ENCODE measurements at places on chromosomes 5 and 9.

DNA sequence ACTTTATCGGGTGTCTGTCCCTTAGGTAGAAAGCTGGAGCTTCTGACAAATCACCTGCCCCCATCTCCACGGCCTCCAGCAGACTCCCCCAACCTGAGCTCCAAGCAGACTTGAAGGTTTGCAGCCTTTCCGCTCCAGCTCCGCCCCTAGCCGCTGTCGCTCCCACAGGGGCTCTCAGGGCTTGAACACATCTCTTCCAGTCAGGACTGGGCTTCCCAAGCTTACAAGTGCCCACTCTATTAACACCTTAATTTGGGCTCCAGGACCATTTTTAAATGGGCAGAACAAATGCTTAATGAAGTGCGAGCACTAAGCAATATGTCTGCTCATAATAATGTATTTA is 17.2 kb upstream of the SLC25A51 start:
- no peak for DNase-seq

GRCh38 chr9:36999728-37000333 is 34.2 kb downstream of the PAX5 start:
- no peak for DNase-seq

GRCh38 chr9:131111854-131112311 is 13.5 kb upstream of the NUP214 start:
- DNase-seq: no peak

DNA sequence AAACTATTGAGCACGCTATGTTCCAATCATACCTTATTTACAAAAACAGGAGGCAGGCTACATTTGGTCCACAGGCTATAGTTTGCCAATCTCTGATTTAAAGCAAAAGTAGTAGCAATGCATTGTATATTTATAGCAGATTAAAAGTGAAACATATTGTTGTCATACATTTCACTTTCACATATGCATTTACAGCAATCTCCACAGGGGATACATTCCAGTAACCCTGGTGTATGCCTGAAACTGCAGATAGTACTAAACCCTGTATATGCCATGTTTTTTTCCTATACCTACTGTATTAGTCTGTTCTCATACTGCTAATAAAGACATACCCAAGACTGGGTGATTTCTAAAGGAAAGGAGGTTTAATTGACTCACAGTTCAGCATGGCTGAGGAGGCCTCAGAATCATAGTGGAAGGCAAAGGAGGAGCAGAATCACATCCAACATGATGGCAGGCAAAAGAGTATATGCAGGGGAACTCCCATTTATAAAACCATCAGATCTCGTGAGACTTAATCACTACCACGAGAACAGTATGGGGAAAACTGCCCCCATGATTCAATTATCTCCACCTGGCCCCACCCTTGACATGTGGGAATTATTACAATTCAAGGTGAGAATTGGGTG is 5.9 kb upstream of the CSF1R start:
- peak; percentile 31 for DNase-seq

DNA sequence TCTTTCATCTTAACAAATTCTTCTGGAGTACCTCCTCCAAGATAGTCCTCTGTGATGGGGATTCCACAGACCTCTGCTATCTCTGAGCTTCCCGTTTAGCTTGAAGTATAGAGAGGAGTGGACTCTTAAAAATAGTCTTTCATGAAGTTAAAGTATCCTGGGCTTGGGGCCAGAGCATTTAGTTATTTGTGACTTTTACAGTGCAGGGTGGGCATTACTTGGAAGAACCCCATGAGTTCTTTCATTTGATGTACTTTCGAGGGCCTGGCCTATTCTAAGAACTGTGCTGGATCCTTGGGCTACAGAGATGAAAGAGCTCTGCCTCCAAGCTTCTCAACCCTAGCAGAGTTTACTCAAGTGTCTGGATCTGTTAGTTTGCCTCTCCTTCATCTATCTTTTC is 131.5 kb downstream of the ZSWIM6 start:
- no peak for DNase-seq

GRCh38 chr5:55903121-55903701 is 52.1 kb downstream of the IL31RA start:
- peak; percentile 87 for DNase-seq

GRCh38 chr5:169248996-169249395 is 51.9 kb downstream of the SLIT3 start:
- no peak for DNase-seq

DNA sequence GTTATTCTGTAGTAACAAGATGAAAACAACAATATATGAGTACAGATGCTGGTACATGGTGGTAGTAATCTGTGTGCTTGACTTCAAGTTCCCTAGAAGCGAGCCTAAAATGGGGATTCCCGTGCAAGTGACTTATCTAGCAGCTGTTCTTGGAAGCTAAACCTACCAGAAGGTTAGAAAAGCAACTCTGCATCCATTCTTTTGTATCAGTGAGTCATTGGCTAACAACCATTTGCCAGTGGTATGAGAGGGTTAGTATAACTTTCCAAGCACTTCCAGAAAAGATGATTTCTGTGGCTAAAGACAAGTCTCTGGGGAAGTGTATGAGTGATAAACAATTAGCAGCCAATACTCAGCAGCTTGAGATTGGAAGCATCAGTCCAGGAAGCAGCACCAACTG is 787.7 kb upstream of the CDH6 start:
- DNase-seq: no peak

DNA sequence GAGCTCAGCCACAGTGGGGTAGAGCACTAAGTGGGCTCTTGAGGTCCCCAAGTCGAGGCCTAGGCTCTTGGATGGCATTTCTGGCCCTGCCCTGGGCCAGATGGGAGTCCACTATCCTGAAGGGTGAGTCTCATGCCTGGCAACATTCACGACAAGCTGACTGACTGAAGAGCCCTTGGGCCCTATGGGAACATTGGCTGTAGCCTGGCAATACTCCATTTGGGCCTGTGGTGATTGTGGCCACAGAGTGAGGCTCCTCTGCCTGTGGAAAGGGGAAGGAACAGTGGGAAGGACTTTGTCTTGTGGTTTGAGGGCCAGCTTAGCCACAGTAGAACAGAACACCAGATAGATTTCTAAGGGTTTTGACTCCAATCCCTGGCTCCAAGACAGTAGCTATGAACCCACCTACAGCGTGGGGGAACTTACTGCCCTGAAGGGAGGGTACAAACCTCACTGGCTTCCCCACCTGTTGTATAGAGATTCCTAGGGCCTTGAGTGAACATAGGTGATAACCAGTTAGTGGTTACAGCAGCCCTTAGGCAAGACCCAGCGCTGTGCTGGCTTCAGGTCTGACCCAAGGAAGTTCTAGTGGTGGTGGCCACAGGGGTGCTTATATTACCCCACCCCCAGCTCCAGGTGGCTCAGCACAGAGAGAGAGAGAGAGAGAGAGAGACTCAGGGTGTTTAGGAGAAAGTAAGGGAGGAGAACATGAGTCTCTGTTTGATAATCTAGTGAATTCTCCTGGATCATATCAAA is 72.4 kb downstream of the KIAA0825 start:
- no peak for DNase-seq

DNA sequence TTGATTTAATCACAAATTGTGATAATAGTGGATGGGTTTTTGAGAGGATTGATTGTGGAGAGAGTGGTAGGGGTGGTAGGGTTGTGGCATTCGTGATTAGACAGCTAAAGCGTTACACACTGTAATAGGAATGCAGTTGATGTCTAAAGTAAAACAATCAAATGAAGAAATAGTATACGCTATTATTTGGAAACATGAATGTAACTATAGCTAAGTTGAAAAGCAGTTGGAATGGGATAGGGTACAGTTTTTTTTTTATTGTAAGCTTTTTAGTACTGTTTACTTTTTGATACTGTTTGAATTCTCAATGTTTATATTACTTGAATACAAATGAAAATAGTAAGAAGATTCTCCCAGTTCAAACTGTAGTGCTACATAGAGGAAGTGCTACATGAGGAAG is 51.8 kb downstream of the RANBP17 start:
- no peak for DNase-seq

GRCh38 chr9:133709015-133709611 is 29.0 kb downstream of the SARDH start:
- no peak for DNase-seq

- DNase-seq: no peak
These were observed 756.7 kb upstream of the RGMB start for GRCh38 chr5:98016771-98017170.

- DNase-seq: no peak
These were observed 26.4 kb upstream of the ARHGAP26 start for GRCh38 chr5:142743592-142744441.

DNA sequence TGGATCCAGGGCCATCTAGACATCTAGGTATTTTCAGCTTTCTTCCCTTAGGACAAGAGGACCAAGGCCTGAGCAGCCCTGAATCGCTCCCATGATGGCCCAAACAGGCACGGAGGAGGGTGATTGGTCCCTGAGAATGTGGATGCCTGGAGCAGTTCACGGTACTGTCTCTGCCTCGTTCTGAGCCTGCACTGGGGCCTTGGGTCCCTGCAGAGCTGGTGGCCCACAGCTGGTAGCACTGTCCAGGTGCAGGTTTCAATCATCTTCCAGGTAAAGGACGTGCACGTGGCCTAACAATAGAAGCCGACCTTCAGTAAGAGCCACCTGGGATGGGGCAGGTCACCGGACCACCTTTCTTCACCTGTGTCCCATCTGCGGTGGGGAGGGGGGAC is 19.4 kb upstream of the FCN1 start:
- DNase-seq: no peak

GRCh38 chr5:14168144-14168792 is 25.1 kb downstream of the TRIO start:
- DNase-seq: no peak

DNA sequence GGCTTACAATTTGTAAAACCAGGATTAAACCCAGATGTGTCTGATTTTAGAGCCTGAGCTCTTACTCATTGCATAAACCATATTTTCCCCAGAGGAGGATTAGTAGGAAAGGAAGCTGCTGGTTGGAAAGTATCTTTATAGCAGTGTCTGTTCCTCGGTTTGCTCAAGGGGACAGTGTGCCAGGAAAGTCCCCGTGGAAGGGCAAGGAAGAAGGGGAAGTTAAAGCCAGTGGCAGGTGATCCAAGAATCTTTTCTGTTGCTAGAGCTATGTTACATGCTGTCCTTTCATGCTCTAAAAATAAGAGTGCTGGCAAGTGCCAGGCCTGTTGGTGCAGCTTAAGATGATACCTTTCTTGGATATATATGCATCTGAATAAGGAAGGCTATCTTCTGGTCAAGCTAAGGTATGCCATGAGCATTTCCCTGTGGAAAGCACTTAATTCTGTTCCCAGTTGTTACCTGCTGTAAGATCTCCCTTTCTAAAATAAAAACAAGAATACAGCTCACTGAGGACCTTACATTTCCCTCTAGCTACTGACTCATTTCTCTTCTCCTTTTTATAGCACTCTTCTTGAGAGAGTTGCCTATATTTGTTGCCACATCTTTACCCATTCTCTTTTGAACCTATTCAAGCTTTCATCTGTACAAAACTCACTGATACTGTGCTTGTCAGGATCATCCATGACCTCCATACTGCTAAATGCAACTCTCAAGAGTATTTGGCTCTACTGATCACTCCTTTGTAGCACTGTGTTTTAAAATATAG is 8.0 kb downstream of the PDCD1LG2 start:
- peak; percentile 52 for DNase-seq

- no peak for DNase-seq
These were observed 441.6 kb downstream of the GADD45G start for GRCh38 chr9:90046317-90046861.

DNA sequence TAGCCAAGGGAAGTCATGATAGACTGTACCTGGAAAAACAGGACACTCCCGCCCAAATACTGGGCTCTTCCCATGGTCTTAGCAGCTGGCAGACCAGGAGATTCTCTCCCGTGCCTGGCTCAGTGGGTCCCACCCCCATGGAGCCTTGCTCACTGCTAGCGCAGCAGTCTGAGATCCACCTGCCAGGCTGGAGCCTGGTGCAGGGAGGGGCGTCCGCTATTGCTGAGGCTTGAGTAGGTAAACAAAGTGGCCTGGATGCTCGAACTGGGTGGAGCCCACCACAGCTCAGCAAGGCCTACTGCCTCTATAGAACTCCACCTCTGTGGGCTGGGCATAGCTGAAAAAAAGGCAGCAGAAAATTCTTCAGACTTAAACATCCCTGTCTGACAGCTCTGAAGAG is 10.1 kb upstream of the THG1L start:
- no peak for DNase-seq

DNA sequence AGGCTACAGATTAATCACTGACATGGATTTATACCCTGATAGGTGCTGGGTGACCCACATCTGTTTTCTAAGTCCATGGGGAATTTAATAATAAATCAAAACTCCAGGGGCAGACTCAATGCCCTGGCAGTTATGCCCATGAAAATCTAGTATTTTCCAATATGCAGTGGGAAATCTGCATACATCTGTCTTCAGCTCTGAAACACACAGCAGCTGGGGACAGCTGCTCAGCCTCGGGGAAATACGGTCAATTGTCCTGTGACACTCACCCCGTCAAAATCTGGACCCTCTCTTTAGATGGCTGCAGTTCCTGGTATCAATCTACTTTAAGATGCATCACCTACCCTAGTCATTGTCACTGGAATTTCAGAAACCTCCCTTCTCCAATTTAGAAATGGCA is 12.7 kb upstream of the C1QTNF3 start:
- no peak for DNase-seq

- no peak for DNase-seq
These were observed 46.3 kb downstream of the UBE2QL1 start for GRCh38 chr5:6494939-6495338.

- no peak for DNase-seq
These were observed 241.6 kb upstream of the RORB start for GRCh38 chr9:74255489-74255984.

DNA sequence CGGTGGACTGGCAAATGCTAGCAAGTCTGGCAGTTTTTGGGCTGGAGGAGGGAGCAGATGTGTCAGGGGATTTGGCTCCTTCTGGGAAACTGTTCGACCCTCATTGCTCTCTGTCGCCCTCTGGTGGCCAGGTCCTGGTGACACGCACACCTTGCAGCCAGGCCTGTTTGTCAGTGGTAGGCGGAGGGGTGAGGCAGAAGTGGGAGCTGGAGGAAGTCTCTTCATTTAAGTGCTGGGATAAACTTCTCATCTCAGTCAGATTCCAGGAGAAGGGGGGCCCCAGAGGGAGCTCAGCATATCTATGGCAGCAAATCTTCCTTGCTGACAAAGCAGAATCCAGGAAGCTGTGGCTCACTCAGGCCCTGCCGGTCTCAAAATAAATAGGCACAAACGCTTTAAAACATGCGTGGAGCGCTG is 326.5 kb downstream of the ZSWIM6 start:
- DNase-seq: peak; percentile 74

GRCh38 chr5:41032973-41033372 is 38.2 kb downstream of the MROH2B start:
- no peak for DNase-seq
